RPMI8226 (cell line): ENCODE measurements at places on chromosomes 13 and 19.

GRCh38 chr13:43830497-43830881, 43.7 kb upstream of the ENOX1 start:
- DNase-seq = no peak

GRCh38 chr19:1066748-1067340, at the start of gene ARHGAP45:
TSS of gene ARHGAP45 (plus strand) at chr19:1067167. CDS start at chr19:1067406, 239 bp downstream.
- peak; percentile 87 for DNase-seq

GRCh38 chr13:45433381-45433790, 15.2 kb upstream of the SLC25A30 start:
- DNase-seq = no peak

- peak; percentile 90 for DNase-seq
These were observed 46.5 kb upstream of the RCBTB2 start for GRCh38 chr13:48579165-48579918.
